ENCODE measurements at places on chromosomes 6 and 20.
A peak's percentile ranks its signal among the peaks of the same experiment; 100 is the strongest.

GRCh38 chr20:31930779-31931178 lies 21.1 kb downstream of the PDRG1 start:
- no peak for DNase-seq

DNA sequence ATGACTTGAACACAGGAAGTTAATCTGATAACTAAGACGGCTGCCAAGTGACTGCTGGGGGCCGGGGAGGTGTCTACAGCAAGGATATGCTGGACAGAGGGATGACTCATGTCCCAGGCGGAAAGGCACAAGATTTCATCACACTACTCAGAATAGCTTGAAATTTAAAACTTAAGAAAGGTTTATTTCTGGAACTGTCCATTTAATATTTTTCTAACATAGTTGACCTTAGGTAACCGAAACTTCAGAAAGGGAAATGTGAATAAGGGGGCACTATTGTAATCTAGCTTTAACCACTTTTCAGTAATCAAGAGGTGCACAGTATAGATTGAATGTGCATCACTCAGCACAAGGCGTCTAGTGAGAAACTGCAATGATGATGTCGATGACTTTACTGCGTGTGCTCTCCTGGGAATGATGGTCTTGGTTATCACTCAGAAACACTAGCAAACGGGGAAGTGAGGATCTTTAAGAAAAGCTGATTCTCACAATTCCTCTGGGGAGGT lies 171.5 kb downstream of the QKI start:
- DNase-seq, result no peak

- no peak for DNase-seq
Observed at GRCh38 chr6:157290797-157291196, 32.5 kb downstream of the TMEM242 start.

- DNase-seq, result no peak
Observed at GRCh38 chr6:45710304-45710821, 305.3 kb downstream of the CLIC5 start.

- no peak for DNase-seq
Observed at GRCh38 chr20:24277196-24277595, 192.2 kb upstream of the SYNDIG1 start.

- peak; percentile 37 for DNase-seq
Observed at GRCh38 chr6:25056130-25056529, 120.4 kb upstream of the RIPOR2 start.

GRCh38 chr20:37867289-37868195 lies 35.4 kb upstream of the VSTM2L start:
- no peak for DNase-seq

GRCh38 chr6:134921721-134922261 lies 28.1 kb downstream of the ALDH8A1 start:
- no peak for DNase-seq

- DNase-seq, result no peak
Observed at GRCh38 chr6:65633501-65633900, 73.5 kb downstream of the EYS start.

GRCh38 chr6:73637404-73637803 lies 16.4 kb downstream of the SLC17A5 start:
- DNase-seq, result no peak
